ENCODE measurements at places on chromosomes 16 and 17.

DNA sequence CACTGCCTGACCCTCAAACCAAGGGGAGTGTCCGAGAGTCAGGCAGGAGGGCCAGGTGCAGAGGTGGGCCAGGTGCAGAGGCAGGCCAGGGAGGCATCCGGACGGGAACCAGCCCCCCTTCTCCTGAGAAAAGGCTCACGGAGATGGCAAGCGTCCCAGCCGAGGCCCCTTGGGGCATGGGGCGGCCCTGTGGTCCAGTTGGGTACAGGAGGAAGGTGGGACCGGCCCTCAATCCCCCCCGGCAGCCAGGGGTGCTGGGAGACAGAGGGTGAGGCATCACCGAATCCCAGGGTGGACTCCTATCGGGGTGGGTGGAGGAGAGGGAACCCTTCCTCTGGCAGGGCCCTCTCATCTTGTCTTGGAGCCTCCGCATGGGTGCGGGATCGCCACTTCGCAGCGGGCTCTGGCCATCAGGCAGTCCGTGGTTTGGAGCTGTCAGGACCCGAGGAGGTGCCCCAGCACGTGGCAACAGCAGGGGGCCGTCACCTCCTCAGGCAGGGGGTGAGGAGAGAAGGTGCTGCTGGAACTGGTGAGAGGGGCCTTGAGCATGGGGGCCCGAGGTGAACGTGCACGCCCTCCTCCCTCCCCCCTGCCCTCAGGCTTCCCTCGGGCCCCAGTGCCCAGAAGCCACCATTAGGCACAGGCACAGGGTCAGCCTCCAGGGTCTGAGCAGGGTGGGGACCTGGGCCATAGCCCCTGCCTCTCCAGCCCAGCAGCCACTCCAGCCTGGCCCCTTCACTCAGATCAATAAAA, 38.7 kb upstream of the SLC38A10 start:
- no peak for DNase-seq

DNA sequence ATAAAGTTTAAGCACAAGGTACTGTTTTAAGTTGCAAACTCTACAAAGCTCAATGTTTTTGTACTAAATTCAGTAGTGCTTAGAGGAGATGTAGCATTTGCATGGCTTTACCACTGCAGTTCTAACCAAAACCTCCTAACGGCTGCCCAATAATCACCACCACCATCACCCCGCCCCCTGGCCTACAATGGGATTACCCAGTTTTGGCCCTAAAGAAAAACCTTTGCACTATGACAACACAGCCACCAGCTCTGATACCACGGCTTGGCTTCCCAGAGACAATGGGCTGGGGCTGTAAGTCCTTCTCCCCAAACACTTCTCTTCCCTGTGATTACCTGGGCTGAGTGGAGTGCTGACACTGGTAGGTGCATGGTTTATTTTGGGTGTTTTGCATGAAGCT, 58.4 kb upstream of the MTMR4 start:
- DNase-seq = no peak

DNA sequence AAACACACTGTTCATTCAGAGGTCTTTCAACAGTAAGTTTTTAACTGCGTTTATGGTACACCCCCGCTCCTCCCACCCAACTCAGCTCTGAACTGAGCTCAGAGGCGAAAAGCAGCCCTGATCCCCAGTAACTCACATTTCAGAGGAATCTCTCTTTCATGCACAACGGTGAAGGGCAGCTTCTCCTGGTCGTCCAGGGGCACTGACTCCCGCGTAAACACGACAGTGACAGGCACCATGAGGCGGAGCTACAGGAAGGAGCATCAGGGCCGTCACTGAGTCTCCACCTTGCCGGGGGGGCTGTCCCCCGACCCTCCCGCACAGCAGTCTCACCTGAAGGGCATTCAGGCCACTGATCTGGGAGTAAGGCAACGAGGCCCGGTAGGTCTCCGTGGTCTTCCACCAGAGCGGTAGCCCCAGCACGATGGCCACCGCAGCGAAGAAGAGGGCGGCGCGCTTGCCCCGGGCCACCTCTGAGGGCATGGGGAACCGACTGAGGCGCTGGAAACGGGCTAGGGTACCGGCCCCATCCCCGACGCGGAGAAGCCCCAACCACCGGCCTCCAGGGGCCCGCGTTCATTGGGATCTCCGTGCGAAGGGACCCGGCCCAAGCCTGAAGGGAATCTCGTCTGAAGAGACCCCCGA, 486 bp downstream of the PIGS start:
- peak; percentile 48 for DNase-seq

DNA sequence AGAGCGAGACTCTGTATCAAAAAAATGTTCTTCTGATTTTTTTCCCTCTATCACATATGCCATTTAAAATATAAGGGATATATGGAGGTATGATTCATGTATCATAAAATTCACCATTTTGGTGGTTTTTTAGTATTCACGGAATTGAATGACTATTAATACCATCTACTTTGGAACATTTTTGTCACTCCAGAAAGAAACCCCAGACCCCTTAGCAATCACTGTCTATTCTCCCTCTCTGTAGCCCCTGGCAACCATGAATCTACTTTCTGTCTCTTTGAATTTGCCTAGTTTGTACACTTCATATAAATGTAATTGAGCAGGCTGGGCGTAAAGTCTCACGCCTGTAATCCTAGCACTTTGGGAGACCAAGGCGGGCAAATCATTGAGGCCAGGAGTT, 75.9 kb downstream of the PRKCA start:
- no peak for DNase-seq

All from GM12892 (cell line).